H54 (cell line): ENCODE measurements at places on chromosomes 16 and 17.

DNA sequence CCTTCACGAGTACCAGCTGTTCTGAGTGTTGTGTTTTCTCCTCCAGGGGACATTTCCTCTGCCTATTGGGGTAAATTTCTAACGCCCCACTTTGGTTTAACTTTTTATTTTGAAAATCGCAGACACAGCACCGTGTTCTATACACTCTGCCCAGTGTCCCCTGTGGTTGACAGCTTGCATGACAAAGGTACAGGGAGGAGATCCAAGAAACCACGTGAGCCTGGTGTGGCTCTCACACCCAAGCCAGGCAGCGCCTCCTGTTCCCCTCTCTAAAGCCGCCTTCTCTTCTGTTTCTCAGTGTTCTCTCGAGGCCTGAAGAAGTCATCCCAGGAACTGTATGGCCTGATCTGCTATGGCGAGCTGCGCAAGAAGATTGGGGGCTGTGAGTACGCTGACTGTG lies 25.4 kb downstream of the CRAMP1 start:
- DNase-seq = no peak

- no peak for DNase-seq
These were observed 559.2 kb downstream of the KCNJ18 start for GRCh38 chr17:22251498-22251897.

- DNase-seq = no peak
These were observed 5.8 kb upstream of the ARMC5 start for GRCh38 chr16:31453255-31454204.

- no peak for DNase-seq
These were observed 164.0 kb downstream of the SOX9 start for GRCh38 chr17:72284806-72285205.

GRCh38 chr16:67474551-67475455 lies 6.2 kb downstream of the ATP6V0D1 start:
- no peak for DNase-seq

DNA sequence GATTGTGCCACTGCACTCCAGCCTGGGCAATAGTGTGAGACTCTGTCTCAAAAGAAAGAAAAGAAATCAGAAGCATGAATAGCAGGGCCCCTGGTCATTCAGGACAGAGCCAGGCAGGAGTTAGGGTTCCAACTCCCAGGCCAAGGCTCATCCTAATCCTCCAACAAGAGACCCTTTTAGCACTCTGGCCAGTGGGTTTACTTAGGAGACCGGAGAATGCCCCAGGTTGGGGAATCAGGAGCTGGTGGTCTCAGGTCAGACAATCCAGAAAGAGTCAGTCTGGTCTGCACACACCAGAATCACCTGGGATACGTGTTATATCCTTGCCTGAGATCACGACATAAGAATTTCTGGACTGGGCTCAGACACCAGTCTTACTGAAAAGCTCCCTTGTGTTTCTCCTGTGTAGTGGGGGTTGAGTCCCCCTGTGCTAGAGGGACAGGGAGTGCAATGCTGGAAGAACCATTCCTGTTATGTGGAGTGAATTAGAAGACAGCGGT lies 48.7 kb downstream of the CCDC42 start:
- no peak for DNase-seq

DNA sequence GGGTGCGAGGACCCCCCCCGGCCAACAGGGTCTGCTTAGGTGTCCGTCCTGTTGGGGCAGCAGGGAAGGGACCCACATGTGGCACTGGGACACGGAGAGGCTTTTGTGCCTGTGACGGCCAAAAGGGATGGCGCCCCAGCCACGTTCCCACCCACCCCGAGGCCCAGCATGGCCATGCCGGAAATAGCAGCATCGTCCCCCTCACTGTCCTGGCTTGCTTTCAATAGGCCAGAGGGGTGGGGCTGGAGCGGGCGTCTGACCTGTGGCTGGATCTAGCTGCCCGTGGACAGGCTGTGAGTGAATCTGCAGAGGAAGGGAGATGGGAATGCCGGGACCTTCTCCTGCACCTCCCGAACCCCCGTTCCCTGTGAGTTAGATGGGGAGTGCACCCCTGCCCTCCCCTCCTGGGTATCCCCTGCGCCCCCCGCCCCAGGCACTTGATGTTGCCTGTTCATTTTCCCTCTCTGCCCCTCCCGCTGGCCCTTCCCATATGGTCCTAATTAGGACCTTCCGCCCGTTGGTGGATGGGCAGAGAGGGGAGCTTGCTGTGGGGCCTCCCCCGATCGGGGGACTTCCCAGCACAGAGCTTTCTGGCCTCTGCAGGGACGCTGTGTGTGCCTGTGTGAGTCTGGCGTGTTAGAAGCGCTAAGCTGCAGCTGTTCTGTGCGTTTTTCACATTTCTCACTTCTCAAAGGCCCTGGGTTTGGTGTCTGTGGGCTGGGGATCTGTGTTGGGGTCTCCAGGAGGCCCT lies 292.8 kb downstream of the SEC14L1 start:
- DNase-seq = no peak

DNA sequence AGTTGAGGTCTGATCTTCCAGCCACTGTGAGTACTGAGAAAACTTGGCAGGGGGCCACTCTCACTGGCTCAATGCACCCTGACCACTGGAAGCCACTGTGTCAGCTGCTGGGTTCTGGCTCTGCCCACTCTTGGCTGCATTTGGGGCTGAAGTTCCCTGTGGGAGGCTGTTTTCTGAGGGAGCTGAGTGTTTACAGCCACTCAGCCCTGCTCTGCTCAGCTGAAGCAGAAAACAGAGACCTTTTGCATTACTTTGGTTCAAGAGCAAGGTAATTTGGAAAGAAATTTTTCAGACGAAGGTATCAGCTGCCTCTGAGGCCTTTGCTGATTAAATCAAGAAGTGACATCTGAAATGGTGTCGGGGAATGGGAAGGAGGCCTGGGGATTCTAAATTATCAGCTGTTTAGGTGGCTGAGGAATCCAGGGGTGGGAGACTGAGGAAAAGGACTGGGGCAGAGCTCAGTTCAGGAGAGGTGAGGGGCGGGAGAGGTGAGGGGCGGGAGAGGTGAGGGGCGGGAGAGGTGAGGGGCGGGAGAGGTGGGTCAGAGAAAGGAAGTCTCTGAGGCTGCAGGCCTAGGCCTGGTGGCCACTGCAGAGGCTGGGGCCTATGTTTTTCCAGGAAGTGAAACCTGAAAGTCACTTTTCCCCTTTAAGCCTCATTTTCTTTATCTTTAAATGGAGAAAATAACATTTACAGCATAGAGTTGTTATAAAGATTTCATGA lies at the start of gene ACSM5:
Gene ACSM5, plus strand, starts transcription at position 137 of the 723 bp plus-strand sequence. CDS start 1,951 bp downstream, outside the sequence.
- no peak for DNase-seq

- DNase-seq = no peak
These were observed 42.7 kb downstream of the TIMM22 start for GRCh38 chr17:1039511-1040215.

GRCh38 chr17:68832109-68832802 lies 122.9 kb downstream of the ABCA8 start:
- DNase-seq = no peak

- peak; percentile 77 for DNase-seq
These were observed 3.9 kb upstream of the CCDC57 start for GRCh38 chr17:82216301-82217119.

- DNase-seq = no peak
These were observed at the start of gene CYBA for GRCh38 chr16:88650749-88651275. CYBA (minus strand) TSS chr16:88651053; CDS start chr16:88651013, 40 bp downstream.

DNA sequence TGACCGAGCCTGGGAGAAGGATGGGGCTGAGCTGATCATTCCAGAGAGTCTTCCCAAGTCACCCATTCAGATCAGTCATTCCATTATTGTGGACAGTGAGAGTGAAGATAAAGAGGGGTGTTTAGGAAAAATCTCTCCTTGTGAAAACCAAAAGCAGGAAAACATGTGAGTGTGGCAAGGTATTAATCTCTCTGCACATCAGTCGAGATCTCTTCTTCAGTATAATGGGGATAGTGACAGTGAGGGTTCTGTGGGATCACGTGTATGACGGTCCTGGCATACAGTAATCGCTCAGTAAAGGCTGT lies 35.4 kb downstream of the CHD9 start:
- no peak for DNase-seq
